ENCODE measurements at places on chromosomes 16 and 17.

DNA sequence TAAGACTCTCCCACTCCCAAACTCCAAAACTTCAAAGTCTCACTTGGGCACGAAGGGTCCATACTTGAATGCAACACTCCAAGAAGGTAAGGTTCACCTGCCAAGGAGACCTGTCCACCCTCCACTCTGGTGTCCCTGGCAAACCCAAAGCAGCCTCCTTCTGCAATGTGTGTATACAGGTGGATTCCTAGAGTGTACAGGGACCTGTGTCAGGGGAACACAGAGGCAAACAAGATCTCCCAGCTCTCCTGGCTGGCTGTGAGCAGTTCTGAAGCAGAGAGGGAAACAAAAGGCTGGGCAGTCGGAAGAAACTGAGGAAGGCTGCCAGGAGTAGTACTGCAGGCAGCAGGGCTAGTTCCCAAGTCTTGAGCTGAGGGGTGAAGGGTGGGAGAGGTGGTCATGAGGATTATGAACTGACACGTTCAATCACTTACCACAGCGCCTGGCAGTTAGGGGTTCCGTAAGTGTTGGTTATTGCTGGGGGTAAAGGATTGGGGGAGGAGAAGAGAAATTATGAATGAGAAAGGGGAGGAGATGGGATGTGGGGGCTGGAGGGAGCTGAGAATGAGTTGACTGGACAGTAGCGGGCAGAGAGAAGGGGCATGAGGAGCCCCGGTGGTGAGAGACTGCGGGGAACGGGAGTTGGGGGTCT, 795 bp downstream of the KCTD13 start:
- H3K36me3 ChIP-seq, result peaks cover 29% of the 10 kb centered on the region
- H3K27ac ChIP-seq, result peak overlapping the region; percentile 98
- H3K4me3 ChIP-seq, result peak overlapping the region; percentile 93
- no peak for ATAC-seq
- H3K27me3 ChIP-seq, result no peaks in the 10 kb centered on the region

- no peak overlapping the region for H3K27ac ChIP-seq
- H3K4me3 ChIP-seq, result no peak overlapping the region
- no peaks in the 10 kb centered on the region for H3K27me3 ChIP-seq
- H3K4me1 ChIP-seq, result no peaks in the 10 kb centered on the region
- H3K36me3 ChIP-seq, result no peaks in the 10 kb centered on the region
Observed at GRCh38 chr16:62190426-62190825, 154.2 kb upstream of the CDH8 start.

DNA sequence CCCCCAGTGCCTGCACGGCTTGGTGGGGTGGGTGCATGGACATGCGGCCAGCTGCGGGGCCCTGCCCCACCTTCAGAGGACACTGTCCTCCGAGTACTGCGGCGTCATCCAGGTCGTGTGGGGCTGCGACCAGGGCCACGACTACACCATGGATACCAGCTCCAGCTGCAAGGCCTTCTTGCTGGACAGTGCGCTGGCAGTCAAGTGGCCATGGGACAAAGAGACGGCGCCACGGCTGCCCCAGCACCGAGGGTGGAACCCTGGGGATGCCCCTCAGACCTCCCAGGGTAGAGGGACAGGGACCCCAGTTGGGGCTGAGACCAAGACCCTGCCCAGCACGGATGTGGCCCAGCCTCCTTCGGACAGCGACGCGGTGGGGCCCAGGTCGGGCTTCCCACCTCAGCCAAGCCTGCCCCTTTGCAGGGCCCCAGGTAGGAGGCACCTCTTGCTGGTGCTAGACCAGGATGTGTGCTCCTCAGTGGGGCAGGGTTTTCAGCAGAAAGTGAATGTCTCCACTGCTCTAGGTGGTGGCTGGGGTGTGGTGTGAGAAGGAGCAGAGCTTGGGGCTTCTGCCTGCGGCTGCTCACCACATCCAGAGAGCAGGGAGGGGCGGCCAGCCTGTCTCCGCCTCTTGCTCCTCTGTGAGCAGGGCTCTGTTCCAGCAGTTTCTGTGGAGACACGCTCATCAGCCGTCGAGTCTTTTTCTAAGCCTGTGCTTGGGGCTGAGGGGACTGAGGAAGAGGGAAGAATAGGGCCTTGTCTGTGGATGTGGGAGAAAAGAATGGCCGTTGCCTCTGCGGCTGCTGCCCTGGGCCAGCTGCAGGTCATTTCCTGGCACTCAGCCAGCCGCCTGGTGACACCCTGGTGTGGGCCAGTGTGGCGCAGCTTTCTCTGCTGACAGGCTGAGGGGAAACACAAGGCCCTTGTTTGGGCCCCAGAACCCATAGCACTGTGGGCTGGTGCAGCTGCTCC, 2.2 kb downstream of the ZNF276 start:
- peak overlapping the region; percentile 79 for H3K27ac ChIP-seq
- no peaks in the 10 kb centered on the region for H3K27me3 ChIP-seq
- peaks cover 15% of the 10 kb centered on the region for H3K36me3 ChIP-seq
- ATAC-seq, result no peak

GRCh38 chr17:17151962-17152361, 54.2 kb downstream of the PLD6 start:
- peaks cover 11% of the 10 kb centered on the region for H3K4me1 ChIP-seq
- H3K36me3 ChIP-seq, result peaks cover 68% of the 10 kb centered on the region
- peak overlapping the region; percentile 9 for H3K27ac ChIP-seq
- H3K27me3 ChIP-seq, result no peaks in the 10 kb centered on the region
- no peak overlapping the region for H3K4me3 ChIP-seq

GRCh38 chr17:79664930-79665737, 54.3 kb upstream of the RBFOX3 start:
- no peak for ATAC-seq
- peaks cover 86% of the 10 kb centered on the region for H3K27me3 ChIP-seq
- no peaks in the 10 kb centered on the region for H3K36me3 ChIP-seq

DNA sequence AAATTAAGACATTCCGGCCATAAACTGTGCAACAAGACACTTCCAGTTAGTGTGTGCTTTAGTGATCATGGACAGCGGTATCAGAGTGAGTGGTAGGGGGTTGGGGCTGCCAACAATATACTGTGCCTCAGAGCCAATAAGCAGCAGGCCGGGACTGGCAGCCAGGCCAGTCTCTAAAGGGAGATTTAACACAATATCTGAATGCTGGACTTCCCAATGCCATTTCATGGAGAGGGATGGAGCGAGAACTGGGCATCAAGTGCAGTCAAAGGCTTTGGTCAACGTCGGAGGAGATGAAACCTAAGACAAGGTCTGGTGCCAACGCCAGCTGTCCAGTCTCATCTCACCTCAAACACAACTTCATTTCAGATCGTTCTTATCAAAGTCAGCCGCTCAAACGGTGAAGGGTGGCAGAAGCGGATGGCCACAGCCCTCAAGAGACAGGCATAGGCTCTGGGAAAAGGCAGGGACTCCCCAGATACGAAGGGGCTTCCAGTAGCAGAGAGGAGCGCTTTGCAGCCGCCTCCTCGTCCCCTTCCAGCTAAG, 935 bp downstream of the USP32 start:
- peak overlapping the region; percentile 97 for H3K27ac ChIP-seq
- H3K36me3 ChIP-seq, result no peaks in the 10 kb centered on the region
- peak overlapping the region; percentile 98 for H3K4me3 ChIP-seq
- no peak for ATAC-seq
- no peaks in the 10 kb centered on the region for H3K27me3 ChIP-seq

- H3K4me1 ChIP-seq, result peaks cover 9% of the 10 kb centered on the region
- H3K27ac ChIP-seq, result no peak overlapping the region
- no peak for ATAC-seq
- H3K36me3 ChIP-seq, result no peaks in the 10 kb centered on the region
Observed at GRCh38 chr17:58357312-58358297, 5.6 kb upstream of the SUPT4H1 start.

DNA sequence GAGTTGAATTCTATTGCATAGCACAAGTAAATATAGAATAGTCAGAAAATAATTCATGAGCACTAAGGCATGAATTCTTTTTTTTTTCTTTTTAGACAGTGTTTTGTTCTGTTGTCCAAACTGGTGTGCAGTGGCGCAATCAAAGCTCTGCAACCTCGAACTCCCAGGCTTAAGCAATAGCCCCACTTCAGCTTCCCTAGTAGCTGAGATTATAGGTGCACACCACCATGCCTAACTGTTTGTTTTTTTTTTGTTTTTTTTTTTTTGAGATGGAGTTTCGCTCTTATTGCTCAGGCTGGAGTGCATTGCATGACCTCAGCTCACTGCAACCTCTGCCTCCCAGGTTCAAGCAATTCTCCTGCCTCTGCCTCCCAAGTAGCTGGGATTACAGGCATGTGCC, 16.6 kb downstream of the TUBD1 start:
- peaks cover 35% of the 10 kb centered on the region for H3K36me3 ChIP-seq
- H3K27ac ChIP-seq, result no peak overlapping the region
- no peak for ATAC-seq
- H3K27me3 ChIP-seq, result no peaks in the 10 kb centered on the region

GRCh38 chr16:88726981-88727380, 20.7 kb downstream of the CTU2 start:
- H3K4me3 ChIP-seq, result no peak overlapping the region
- no peak overlapping the region for H3K27ac ChIP-seq
- H3K36me3 ChIP-seq, result peaks cover 57% of the 10 kb centered on the region
- H3K27me3 ChIP-seq, result no peaks in the 10 kb centered on the region
- no peak for ATAC-seq
